DND-41 (cell line): ENCODE measurements at places on chromosomes 5 and 9.

DNA sequence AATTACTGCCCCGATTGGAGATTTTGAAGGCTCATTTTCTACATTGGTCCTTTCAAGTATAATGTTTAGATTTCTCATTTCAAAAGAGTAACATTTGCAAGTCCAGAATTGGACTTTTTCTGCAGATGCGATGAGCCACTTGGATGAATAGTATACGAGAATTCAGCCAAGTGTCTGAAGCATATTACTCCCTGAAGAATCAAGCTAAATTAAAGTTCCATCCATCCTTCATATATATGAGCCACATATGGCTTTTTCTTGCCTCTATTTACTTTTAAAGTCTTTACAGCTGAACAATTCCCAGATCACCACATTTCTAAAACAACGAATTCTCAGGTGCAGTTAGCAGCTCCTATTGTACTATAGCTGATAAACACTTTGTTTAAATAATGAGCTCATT lies 288.7 kb downstream of the CEMIP2 start:
- no peak for DNase-seq

DNA sequence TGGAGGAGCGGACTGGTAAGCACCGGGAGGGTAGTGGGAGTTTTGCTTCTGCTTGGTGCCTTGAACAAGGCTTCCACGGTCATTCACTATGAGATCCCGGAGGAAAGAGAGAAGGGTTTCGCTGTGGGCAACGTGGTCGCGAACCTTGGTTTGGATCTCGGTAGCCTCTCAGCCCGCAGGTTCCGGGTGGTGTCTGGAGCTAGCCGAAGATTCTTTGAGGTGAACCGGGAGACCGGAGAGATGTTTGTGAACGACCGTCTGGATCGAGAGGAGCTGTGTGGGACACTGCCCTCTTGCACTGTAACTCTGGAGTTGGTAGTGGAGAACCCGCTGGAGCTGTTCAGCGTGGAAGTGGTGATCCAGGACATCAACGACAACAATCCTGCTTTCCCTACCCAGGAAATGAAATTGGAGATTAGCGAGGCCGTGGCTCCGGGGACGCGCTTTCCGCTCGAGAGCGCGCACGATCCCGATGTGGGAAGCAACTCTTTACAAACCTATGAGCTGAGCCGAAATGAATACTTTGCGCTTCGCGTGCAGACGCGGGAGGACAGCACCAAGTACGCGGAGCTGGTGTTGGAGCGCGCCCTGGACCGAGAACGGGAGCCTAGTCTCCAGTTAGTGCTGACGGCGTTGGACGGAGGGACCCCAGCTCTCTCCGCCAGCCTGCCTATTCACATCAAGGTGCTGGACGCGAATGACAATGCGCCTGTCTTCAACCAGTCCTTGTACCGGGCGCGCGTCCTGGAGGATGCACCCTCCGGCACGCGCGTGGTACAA lies 556 bp downstream of the PCDHGC3 start:
- DNase-seq, result peak; percentile 11

DNA sequence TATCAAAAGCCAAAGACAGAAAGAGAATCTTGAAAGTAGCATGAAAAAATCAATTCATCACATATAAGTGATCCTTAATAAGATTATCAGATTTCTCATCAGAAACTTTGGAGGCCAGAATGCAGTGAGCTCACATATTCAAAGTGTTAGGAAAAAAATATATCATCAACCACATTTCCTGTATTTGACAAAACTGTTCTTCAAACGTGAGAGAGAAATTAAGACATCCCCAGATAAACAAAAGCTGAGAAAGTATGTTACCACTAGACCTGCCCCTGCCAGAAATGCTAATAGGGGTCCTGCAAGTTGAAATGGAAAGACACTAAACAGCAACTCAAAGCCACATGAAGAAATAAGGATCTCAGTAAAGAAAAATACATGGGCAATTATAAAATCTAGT lies 29.9 kb downstream of the HACD4 start:
- peak; percentile 35 for DNase-seq

GRCh38 chr5:157390551-157391297 lies 69.3 kb upstream of the NIPAL4 start:
- DNase-seq, result no peak

DNA sequence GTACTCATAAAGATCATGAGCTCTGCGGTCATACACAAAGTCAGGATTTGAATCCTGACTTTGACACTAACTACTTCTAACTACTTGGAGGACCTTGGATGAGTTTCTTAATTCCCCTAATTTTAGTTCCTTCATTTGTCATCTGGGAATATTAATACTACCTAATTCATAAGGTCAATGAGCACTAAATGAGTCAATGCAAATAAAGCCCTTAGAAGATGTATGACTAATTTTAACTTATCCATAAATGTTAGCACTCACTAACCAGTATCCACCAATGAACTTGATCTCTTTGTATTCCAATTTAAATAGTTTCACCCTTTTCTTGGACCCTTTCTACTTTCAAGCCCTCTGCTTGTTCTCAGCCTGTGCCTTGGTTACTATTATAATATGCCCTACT lies 1106.4 kb downstream of the CDH18 start:
- no peak for DNase-seq

DNA sequence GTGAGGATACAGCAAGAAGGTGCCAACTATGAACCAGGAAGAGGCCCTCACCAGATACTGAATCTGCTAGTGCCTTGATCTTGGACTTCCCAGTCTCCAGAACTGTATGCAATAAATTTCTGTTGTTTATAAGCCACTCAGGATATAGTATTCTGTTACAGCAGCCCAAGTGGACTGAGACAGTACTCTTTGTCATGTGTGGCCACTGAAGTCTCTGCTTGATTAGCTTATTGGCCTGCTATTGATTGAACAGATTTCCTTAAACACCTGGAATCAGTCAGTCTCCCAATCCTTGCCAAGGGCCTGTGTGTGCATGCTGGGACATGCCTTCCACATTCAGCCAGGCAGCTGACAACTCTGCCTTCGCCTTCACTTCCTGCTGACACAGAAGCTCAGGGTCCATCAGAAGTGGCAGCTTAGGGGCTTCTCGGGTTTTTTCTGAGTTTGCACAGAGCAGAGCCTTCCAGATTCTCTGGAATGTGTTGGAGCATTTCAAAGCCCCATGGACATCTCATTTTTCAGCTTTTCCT lies 13.7 kb upstream of the ROR2 start:
- no peak for DNase-seq

GRCh38 chr9:5445886-5446285 lies 4.5 kb upstream of the CD274 start:
- DNase-seq, result no peak

GRCh38 chr5:117833691-117834090 lies 1154.7 kb downstream of the DTWD2 start:
- DNase-seq, result no peak

- DNase-seq, result no peak
Observed at GRCh38 chr5:62708481-62709325, 130.1 kb downstream of the LRRC70 start.

- DNase-seq, result no peak
Observed at GRCh38 chr5:75678155-75678554, 39.1 kb downstream of the POC5 start.

- peak; percentile 68 for DNase-seq
Observed at GRCh38 chr5:54171645-54172384, 138.6 kb downstream of the ARL15 start.

DNA sequence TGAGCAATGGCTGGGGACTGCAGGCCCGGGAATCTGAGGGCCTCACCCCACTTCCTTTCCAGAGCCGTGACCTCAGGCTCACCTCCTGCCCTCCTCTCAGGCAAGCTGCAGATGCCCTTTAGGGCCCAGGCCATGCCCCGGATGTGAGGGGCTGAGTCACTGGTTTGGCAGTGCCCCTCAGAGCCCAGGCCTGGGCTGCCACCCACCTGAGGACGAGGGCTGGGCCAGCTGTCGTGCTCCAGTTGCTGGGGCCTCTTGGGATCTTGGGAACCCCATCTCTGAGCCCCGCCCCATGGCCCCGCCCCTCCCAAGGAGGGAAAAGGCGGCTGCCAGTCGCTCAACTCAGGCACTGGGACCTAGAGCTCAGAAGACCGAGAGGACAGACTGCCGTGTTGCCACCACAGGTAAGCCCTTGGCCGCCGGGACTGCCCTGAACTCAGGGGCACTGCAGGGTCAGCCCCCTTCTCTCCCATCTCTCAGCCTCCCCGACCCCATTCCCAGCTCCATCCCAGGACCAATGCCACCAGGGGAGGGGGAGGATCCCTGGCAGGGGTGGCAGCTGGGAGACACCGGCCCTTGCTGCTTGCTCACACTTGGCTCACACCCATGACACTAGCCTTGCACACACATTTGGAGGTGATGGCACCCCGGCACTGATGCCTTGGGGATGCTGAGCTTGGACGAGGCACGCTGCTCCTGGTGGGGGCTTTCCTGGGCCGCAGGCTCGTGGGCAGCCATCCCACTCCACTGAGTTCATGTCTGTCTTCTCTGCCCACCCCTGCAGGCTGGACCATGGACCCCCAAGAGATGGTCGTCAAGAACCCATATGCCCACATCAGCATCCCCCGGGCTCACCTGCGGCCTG lies at the start of gene CYSRT1:
TSS of gene CYSRT1 (plus strand) at position 345 of the 865 bp plus-strand sequence. CDS start at position 793, 448 bp downstream.
- no peak for DNase-seq

DNA sequence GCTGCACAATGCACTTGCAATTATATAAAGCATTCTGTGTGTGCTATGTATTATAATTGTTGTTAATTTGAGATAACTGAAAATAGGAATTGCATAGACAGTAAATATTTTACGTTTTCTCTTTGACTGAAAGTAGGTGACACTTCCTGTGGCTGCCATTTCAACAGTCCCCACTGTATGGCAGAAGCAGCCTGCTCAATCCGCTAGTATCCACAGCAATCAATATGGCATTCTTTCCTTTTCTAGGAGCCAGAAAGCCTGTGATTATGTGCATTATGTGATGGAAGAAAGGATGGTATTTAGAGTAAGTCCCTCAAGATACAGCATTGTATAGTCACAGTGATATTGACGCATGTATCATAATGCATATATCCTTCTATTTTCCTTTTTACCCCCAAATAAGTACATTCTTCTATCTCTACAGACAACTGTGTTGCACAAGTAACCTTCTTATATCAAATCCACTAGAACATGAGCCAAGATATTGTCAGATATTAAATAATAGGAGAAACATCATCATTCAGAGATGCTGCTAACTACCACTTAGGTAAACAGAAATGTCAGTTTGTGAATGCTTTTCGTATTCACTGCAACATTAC lies 59.7 kb downstream of the CARTPT start:
- DNase-seq, result peak; percentile 23

DNA sequence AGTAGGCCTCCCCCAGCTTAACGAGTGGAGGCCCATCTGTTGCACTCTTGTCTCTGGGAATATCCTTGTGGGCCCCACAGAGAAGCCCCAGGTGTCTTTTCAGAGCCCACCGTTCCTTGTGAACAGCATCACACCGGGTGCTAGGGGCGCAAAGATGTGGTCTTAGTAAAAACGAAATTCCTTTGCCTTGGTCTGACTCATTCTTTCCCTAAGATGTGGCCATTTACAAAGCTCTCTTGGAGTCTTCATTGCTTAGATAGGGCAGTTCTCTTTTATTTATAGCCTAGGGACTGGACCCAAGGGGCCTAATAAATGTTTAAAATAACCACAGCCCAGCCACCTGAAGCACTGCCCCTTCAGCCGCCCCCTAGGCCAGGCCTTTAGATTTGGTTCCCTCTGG lies 52.8 kb upstream of the RPL26L1 start:
- no peak for DNase-seq

DNA sequence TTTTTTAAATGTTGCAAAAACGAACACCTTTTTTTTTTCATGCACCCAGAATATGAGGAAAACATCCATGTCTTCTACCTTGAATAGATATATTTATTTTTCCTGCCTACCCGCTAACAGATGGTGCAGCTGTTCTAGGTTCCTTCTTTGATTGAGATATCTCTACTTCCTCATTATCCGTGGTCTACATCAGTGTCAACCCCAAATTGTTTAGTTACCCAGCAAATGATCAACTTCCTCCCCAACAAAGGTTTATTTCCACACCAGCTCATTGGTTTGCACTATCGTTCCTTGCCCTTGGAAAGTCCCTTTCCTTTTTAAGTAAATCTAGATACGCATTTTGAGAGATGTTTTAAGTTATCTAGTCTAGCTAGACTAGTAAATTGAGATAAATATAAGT lies 166.4 kb downstream of the PRR16 start:
- DNase-seq, result no peak

DNA sequence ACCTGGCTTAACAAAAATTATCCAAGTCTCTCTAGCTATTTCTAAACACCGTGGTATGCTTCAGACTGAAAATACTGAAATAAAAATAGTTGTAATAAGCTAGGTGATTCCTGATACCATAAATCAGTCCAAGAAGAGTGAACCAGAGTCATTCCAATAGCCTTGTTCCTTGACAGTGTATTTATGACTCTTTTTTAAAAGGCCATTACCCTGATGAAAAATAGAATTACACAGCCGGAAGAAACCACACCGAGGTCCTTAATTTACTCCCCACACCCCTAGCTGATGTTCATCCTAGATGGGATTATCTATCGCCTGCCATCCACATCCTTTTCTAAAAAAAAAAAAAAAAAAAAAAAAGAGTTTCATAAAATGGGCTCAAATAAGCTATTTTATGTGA lies 457.6 kb upstream of the GRAMD2B start:
- no peak for DNase-seq

DNA sequence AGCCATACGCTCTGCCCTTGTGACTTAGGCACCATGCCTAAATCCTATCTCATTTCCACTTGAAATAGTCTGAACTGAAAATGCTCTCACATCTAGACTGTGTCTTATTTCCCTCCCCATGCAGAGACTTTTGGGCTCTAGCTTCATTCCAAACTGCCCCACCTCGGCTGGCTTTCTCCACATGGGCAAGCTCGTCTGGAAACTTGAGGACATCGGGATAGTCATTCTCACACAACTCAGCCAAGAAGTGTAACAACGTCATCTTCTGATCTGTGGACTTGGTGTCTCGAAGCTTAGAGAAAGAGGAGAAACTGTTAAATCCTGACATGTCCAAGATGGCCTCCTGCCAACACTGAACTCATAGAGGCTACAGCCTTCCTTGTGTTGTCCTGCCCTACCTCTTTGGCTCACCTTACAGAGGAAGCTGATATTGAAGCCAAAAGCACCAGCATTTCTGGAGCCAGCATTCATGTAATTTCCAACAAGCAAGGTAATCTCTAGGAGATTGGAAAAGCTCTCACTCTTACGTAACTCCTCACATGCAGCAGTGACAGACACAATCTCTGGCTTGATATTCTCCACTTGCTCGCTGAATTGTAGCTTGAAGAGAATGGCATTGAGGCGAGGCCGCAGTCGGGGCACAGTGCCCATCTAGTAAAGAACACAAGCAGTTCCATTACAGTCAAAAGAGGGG lies 39.6 kb downstream of the PCDHGC5 start:
- no peak for DNase-seq

- DNase-seq, result no peak
Observed at GRCh38 chr5:152462021-152462721, 57.1 kb upstream of the NMUR2 start.

DNA sequence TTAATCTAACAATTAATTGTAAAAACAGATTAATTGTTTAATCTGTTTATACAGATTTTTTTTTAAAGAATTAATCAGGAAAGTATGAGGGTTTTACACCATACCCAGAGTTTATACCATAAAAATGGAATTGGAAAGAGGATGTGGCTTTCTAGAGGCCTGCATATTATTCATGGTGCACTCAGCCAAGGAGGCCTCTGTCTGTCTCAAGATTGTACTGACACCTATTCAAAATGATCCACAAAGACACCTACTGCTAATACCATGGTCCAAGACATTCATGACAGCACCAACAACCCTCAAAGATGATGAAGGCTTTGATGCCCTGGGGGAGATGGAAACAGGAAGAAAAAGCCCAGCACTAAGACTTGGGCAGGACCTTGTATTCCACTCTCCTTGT lies 58.1 kb upstream of the MAST4 start:
- no peak for DNase-seq

- no peak for DNase-seq
Observed at GRCh38 chr5:132760049-132760420, 12.8 kb downstream of the CCNI2 start.

GRCh38 chr5:154143211-154143641 lies 47.3 kb upstream of the GALNT10 start:
- no peak for DNase-seq
